ENCODE measurements at places on chromosomes 1 and 21.

GRCh38 chr1:44926311-44926781 lies 60.0 kb downstream of the EIF2B3 start:
- DNase-seq = no peak

- DNase-seq = no peak
Measured at GRCh38 chr1:164581762-164582161, 22.8 kb downstream of the PBX1 start.

DNA sequence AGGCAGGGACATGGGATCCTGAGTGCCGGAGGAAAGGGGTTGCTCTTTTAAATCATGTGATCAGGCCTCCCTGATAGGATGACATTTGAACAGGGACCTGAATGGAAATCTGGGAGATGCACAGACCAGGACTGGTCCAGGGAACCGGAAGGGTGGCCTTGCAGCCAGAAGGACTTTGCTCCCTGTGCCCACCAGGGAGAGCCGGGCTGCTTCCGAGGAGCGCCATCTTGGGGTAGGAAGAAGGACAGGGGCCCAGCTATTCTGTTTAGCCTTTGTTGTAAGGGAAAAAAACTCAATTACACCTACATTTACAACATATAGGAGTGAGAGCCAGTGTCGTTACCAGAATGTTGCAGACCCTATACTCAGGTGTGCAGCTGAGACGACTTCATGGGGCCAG lies 5.5 kb downstream of the KLHDC7A start:
- no peak for DNase-seq

GRCh38 chr1:60911966-60912697 lies 170.2 kb upstream of the NFIA start:
- DNase-seq = no peak

DNA sequence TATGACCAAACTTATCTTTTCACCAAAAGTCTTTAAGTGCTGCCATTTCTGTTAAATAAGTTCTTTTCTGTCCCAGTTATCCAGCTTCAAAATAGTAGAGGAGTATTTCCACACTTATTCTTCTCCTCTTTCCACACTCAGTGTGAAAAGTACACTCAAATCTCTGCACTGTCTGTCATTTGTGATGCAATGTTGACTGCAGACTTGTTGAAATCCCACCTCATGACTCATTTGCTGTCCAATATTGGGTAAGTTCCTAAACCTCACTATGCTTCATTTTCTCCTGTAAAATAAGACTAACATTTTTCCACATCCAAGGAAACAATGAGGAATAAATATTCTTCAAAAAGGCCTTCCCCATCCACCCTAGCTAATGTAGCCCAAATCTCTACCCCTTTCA lies 17.5 kb downstream of the LRRIQ3 start:
- no peak for DNase-seq

GRCh38 chr1:12152113-12152891 lies 14.5 kb upstream of the TNFRSF1B start:
- DNase-seq = peak; percentile 69

GRCh38 chr1:231691618-231692259 lies 65.1 kb downstream of the DISC1 start:
- DNase-seq = no peak

DNA sequence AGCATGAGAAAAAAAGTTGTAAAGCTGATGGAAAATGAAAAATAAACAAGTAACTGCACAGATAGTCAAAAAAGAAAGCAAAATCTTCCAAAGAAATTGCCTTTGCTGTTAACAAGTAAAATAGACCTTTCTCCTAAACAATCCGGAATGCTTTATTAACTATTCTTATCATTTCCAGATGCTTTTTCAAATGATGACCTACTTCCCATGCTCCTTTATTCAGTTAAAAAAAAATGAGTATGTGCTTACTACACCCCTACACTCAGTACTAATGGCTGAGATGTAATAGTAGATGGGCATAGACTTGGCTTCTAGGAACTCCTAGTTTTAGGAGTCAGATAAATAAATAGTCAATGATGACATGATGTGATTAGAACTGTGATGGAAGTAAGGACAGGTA lies 108.5 kb downstream of the NIBAN1 start:
- DNase-seq = no peak

GRCh38 chr1:232927830-232928505 lies 22.4 kb upstream of the NTPCR start:
- no peak for DNase-seq

DNA sequence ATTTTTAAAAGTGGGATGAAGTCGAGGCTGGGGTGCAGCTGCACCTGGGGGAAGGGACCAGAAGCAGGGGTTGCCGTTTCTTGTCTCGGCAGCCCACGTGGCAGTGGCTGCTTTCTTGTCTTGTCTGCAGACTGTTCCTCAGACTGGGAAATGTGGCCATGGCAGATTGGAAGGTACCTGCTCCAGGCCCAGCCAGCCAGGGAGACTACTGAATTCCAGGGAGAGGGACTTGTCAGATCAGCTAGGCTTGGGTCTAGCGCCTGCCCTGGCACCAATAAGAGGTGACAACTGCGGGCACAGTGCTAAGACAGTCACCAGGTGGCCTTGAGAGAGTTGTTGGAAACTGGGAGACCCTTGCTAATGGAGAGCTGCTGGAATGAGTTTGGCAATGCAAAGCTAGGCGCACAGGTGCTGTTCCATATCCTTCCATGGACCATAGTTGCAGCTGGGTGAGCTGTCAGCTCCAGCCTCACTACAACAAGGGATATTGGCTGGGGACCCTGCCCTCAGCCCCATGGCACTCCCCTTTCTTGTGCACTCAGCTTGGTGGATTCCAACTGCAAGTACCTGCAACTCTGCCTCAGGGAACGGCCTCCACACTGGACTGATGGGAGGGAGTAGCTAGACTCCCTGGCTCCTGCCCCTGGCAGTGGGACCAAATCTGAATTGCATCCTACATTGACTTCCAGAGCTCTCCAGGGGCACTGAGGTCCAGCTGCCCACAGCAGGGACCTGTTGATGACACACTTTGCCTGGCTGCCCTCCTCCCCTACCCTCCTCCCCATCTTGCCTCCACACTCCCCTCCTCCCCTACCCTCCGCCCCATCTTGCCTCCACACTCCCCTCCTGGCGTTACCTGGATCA lies 9.9 kb upstream of the IL22RA1 start:
- DNase-seq = no peak

- peak; percentile 54 for DNase-seq
Measured at GRCh38 chr1:203325418-203326091, 20.2 kb downstream of the BTG2 start.

GRCh38 chr1:44507490-44508396 lies 102.7 kb downstream of the RNF220 start:
- no peak for DNase-seq

DNA sequence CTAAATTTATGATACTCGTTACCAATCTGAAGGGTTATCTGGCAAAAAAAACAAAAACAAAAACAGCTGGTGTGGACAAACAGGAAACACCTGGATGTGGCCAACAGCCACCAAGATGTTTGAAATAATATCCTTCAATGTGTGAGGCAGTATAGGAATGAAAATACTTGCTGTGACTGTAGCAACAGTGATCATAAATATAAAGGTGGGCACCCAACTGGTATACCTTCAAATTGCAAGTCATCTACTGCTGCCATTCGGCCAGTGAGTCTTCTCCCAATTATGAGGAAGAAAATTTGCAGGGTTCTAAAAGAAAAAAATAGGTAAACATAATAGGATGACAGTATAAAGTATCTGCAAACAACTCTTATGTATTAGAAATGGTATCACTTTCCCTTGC lies 916 bp downstream of the YIPF1 start:
- no peak for DNase-seq
